ENCODE measurements at places on chromosomes 5 and 9. TPM values are rescaled to one million over a fixed set of nuclear protein-coding genes. Genes with fewer than 3 reads are reported as not detected.

Gene PCDHGB7
- 10.9 TPM for total RNA-seq

Gene STRBP
- 13.0 TPM for total RNA-seq

Gene ELOVL7
- total RNA-seq: 0.09 TPM

Gene VCAN
- 0.69 TPM for total RNA-seq

Gene PCDHB6
- 0.11 TPM for total RNA-seq

Gene SERF1A
- 4.9 TPM for total RNA-seq

Gene CDKN2B-AS1
- 2.2 TPM for total RNA-seq

Gene GAPT
- total RNA-seq: not detected

Gene TESK1
- total RNA-seq: 4.6 TPM

Gene GZMA
- total RNA-seq: not detected

Gene COL5A1
- total RNA-seq: 0.95 TPM

Gene FAM200C
- 1.6 TPM for total RNA-seq

Gene LRRC14B
- total RNA-seq: not detected

Data from dermis lymphatic vessel endothelial cell (primary cell).